ENCODE measurements at places on chromosomes 4 and X. TPM values are rescaled to one million over a fixed set of nuclear protein-coding genes. Genes with fewer than 3 reads are reported as not detected.

DNA sequence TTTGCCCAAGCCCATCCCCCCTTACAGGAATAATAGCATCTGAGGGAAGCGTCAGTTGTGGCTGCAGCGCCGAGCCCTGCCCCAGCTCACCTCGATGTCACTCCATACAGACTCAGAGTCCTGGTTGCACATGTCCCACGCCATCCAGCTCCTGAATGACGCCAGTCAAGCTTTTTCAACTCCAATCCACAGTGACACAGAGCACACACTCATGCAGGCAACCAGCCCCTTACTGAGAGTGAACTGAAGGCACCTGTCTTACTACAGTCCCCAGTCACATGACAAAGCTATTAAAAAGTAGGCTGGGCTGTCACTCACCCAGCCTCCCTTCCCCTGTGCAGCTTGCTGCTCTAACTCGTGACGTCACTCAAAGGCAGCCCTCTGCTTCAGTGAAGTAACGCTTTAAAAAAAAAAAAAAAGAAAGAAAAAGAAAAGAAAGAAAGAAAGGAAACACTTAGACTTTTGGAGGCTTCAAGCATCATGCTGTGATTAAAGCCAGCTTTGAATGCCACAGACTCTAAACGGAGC lies at the start of gene PPARGC1A:
PPARGC1A (minus strand) TSS at position 234 of the 528 bp plus-strand sequence; CDS start at position 144, 90 bp downstream.
- peak; percentile 10 for DNase-seq

GRCh38 chr4:146269228-146269653 lies 54.9 kb downstream of the REELD1 start:
- DNase-seq, result no peak

GRCh38 chr4:96676754-96677435 lies 837.0 kb downstream of the PDHA2 start:
- DNase-seq, result no peak

DNA sequence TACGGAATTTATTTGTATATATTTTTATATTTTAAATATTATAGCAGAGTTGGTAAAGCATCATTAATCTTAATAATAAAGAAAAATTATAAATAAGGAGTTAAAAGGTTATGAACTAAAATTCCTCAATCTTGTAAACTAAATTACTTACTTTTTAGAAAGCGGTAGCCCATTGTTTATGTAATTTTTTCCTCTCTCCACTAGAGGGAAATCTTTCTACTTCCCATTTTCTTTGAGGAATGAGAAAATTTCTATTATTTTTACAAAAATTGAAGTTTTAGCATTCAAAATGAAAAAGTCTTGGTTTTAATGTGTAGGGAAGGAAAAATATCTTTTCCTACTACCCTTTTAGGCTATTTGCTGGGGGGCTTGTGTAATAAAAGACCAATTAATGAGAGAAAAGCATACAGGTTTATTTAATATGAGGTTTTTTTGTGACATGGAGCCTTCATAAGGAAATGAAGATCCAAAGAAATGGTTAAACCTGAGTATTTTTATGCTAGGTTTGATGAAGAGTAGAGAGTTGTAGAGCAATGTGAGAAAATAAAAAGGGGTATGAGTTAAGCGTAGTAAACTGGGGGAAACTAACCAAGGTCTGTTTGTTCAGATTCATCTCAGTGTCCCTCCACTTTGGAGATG lies 68.7 kb upstream of the ADAD1 start:
- DNase-seq, result no peak

- DNase-seq, result no peak
Observed at GRCh38 chr4:90027565-90027964, 99.6 kb upstream of the CCSER1 start.

GRCh38 chr4:68369142-68369805 lies 19.4 kb upstream of the YTHDC1 start:
- DNase-seq, result no peak

- no peak for DNase-seq
Observed at GRCh38 chrX:129000797-129001196, 522.5 kb downstream of the SMARCA1 start.

- no peak for DNase-seq
Observed at GRCh38 chr4:173793937-173794510, 264.0 kb upstream of the HAND2 start.

CENPVL3 gene
- 5.4 TPM for total RNA-seq

DNA sequence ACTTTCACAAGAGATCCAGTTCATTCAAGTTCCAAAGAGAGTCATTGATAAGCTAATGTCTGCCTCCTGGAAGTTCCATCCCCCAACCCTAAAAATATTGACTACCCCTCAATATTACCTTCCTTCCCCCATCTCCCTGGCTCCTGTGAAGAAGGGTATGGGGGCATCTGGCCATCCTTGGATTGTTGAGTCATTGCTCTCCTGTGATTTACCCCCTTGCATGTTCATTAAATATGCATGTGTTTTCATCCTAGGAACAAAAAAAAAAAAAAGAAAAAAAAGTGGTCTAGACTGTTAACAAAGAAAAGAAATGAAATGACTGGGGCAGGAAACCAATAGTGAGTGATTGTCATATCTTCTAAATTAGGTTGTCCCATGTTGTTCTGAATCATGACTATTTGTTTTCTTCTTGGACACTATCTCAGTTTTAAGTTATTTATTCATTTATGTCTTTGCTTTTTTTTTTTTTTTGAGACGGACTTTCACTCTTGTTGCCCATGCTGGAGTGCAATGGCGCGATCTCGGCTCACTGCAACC lies 51.9 kb upstream of the HUWE1 start:
- no peak for DNase-seq

- no peak for DNase-seq
Observed at GRCh38 chr4:5409237-5409636, 299.1 kb downstream of the EVC2 start.

- no peak for DNase-seq
Observed at GRCh38 chrX:3743801-3744439, 30.5 kb upstream of the PRKX start.

GRCh38 chrX:107450823-107451509 lies 1.5 kb downstream of the FRMPD3 start:
- DNase-seq, result no peak

- no peak for DNase-seq
Observed at GRCh38 chr4:87901422-87901992, 68.7 kb downstream of the MEPE start.

DNA sequence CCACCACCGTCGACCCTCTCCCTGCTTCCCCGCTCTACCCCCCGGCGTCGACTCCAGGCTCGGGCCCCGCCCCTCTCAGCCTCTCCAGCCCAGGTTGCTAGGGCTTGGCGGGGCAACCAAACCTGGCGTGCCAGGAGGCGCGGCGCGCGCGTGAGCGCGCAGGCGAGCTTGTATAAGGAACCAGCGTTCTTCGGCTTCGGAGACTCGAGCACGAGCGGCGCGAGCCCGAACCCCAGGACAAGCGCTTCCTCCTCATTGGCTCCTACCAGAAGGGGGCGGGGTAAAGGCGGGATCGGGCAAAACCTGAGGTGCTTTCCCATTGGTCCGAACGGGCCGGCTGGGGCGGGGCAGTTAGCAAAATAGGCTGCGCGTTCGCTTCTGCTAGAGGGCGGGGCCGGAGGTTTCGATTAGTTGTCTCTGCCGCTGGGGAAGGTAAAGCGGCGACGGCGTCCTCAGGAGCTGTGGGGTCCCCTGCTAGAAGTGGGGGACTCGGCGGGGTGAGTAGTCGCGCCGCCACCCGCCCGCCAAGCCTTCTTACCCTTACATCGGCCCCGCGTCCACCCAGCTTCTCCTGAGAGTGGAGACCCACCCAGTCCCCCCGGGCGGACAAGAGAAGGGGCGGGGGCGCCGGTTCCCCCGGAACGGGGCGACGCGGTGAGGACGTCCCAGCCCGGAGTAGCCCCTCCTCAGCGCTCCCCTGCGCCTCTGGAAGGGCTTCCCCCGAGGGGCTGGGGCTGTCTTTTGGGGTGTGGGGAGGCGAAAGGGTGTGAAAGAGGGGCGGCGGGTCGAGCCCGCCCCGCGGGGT lies at the start of gene CDKL5:
CDKL5 (plus strand) TSS at position 410 of the 805 bp plus-strand sequence. CDS start 81,489 bp downstream, outside the sequence.
- peak; percentile 92 for DNase-seq

DNA sequence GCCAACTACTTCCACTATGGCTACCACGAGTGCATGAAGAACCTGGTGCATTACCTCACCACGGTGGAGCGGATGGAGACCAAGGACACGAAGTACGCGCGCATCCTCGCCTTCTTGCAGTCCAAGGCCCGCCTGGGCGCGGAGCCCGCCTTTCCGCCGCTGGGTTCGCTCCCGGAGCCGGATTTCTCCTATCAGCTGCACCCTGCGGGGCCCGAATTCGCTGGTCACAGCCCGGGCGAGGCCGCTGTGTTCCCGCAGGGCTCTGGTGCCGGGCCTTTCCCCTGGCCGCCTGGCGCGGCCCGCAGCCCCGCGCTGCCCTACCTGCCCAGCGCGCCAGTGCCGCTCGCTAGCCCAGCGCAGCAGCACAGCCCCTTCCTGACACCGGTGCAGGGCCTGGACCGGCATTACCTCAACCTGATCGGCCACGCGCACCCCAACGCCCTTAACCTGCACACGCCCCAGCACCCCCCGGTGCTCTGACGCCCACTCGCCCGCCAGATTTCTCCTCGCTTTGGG lies 2.1 kb downstream of the HELT start:
- no peak for DNase-seq
